ENCODE measurements at places on chromosomes 16 and 17.
A peak's percentile ranks its signal among the peaks of the same experiment; 100 is the strongest.

GRCh38 chr17:56098746-56099145 lies 54.5 kb upstream of the ANKFN1 start:
- H3K4me3 ChIP-seq = no peak overlapping the region
- DNase-seq = no peak
- H3K36me3 ChIP-seq = no peaks in the 10 kb centered on the region
- no peak overlapping the region for H3K27ac ChIP-seq
- peaks cover 8% of the 10 kb centered on the region for H3K27me3 ChIP-seq

GRCh38 chr16:76653390-76654026 lies 376.3 kb downstream of the CNTNAP4 start:
- H3K27ac ChIP-seq = no peak overlapping the region
- no peaks in the 10 kb centered on the region for H3K4me1 ChIP-seq
- H3K4me3 ChIP-seq = no peak overlapping the region
- H3K36me3 ChIP-seq = no peaks in the 10 kb centered on the region
- no peak for DNase-seq
- H3K27me3 ChIP-seq = no peaks in the 10 kb centered on the region

DNA sequence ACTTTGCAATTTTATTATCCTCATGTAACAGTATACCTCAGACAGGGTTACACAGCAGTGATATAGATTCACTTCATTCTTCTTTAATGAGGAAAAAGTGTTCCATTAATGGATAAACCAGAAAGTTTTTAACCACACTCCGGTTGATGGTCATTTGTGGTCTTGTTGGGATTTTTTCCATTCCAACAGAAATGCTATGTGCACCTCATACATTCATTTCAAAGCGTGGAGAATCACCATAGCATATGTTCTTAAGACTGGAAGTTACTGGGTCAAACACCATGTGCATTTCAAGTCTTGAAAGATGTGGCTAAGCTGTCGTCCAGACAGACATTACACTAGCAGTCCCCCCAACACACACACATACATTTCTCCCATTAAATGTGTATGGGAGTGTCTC lies 245.8 kb upstream of the CDH5 start:
- H3K27ac ChIP-seq = no peak overlapping the region
- no peaks in the 10 kb centered on the region for H3K36me3 ChIP-seq
- no peaks in the 10 kb centered on the region for H3K4me1 ChIP-seq
- no peak overlapping the region for H3K4me3 ChIP-seq
- no peak for DNase-seq
- peaks cover 27% of the 10 kb centered on the region for H3K27me3 ChIP-seq

GRCh38 chr17:17416007-17416399 lies 60.8 kb upstream of the MED9 start:
- DNase-seq = no peak
- peak overlapping the region; percentile 90 for H3K27ac ChIP-seq
- H3K27me3 ChIP-seq = peaks cover 14% of the 10 kb centered on the region
- H3K36me3 ChIP-seq = no peaks in the 10 kb centered on the region
- H3K4me1 ChIP-seq = peaks cover 46% of the 10 kb centered on the region

DNA sequence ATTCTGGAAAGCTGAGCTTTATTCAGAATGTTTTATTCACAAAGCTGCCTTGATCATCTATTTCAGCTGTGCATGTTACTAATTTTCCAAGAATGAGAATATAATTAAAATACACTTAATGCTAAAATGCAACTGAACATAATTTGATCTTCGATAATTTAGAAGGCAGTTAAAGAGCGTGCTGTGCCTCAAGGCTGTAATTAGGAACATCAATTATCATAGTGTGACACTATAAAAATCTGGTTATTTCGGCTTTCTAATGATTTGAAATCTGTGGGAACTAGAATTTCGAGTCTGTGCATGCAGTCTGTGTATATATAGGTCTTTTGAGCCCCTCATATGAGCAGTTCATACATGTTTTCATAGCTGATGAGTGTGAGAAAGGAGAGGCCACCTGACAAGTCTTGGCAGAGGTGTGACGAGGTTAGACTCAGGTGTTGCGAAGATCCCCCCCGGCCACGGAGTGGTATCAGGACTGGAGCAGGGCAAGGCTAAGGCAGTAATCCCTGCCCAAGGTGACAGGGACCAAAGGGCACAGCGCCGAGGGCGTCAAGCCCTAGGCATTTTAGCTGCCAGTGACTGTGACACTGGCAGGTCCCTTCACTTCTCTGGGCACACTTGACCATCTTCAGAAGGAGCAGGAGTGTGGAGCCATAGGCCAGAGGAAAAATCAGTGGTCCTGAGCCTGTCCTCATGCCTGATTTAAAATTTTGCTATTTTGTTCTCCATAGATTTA lies 328.5 kb downstream of the SNX29 start:
- no peaks in the 10 kb centered on the region for H3K4me1 ChIP-seq
- H3K36me3 ChIP-seq = no peaks in the 10 kb centered on the region
- no peak for DNase-seq
- H3K27ac ChIP-seq = no peak overlapping the region
- H3K27me3 ChIP-seq = no peaks in the 10 kb centered on the region

- H3K4me3 ChIP-seq = peak overlapping the region; percentile 91
- no peaks in the 10 kb centered on the region for H3K36me3 ChIP-seq
- peaks cover 9% of the 10 kb centered on the region for H3K4me1 ChIP-seq
Observed at GRCh38 chr16:77213542-77214106, 14.4 kb downstream of the SYCE1L start.

GRCh38 chr17:17718251-17718650 lies 37.0 kb downstream of the RAI1 start:
- H3K4me1 ChIP-seq = peaks cover 46% of the 10 kb centered on the region
- no peaks in the 10 kb centered on the region for H3K36me3 ChIP-seq
- no peak overlapping the region for H3K27ac ChIP-seq
- DNase-seq = no peak
- H3K27me3 ChIP-seq = peaks cover 22% of the 10 kb centered on the region

- H3K4me3 ChIP-seq = no peak overlapping the region
- no peak overlapping the region for H3K27ac ChIP-seq
- no peaks in the 10 kb centered on the region for H3K27me3 ChIP-seq
- DNase-seq = no peak
- peaks cover 6% of the 10 kb centered on the region for H3K36me3 ChIP-seq
- H3K4me1 ChIP-seq = no peaks in the 10 kb centered on the region
Observed at GRCh38 chr17:8489841-8490240, 54.2 kb downstream of the NDEL1 start.

DNA sequence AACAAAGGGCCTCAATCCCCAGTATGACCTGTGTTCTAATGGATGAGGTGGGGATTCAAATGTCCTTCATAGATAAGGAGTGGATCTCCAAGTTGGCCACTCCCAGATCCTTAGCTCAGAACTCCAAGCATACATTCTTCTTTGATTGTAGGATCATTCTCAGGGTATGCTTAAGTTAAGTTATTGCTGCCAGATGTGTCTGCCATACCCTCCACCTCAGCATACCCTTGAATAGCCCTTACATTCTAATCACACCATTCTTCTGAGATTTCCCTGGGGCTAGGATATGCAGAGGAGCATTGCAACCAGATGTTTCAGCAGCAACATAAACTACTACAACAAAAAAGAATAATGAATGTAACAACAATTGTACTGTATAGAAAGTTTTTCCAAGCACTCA lies 1.6 kb upstream of the KRTAP2-4 start:
- DNase-seq = no peak
- no peaks in the 10 kb centered on the region for H3K4me1 ChIP-seq
- no peaks in the 10 kb centered on the region for H3K36me3 ChIP-seq
- H3K27ac ChIP-seq = no peak overlapping the region

All from natural killer cell treated with Interleukin-12 subunit alpha and Interleukin-12 subunit beta and Interleukin-15 and Interleukin-18, amount 100 ng/mL, for 72 hours (primary cell).